ENCODE measurements at places on chromosomes 12 and 14. TPM values are rescaled to one million over a fixed set of nuclear protein-coding genes. Genes with fewer than 3 reads are reported as not detected.

The PTHLH gene
- total RNA-seq, result 0.95 TPM

The KRT8 gene
- total RNA-seq, result 36.4 TPM

The GZMB gene
- total RNA-seq, result not detected

The P2RX7 gene
- total RNA-seq, result 3.9 TPM

The TPH2 gene
- 0.14 TPM for total RNA-seq

The LIN7A gene
- total RNA-seq, result 4.6 TPM

The KCNJ8 gene
- 20.3 TPM for total RNA-seq

The PLD4 gene
- total RNA-seq, result 0.49 TPM

The ZNF268 gene
- total RNA-seq, result 20.4 TPM

The GARIN6 gene
- not detected for total RNA-seq

The SELPLG gene
- total RNA-seq, result 6.1 TPM

Data from sigmoid colon (tissue), 7 donors.